ENCODE measurements at places on chromosomes 6 and 20. TPM values are rescaled to one million over a fixed set of nuclear protein-coding genes. Genes with fewer than 3 reads are reported as not detected.
A peak's percentile ranks its signal among the peaks of the same experiment; 100 is the strongest.

The WFDC13 gene
- total RNA-seq, result not detected

The LAMA4 gene
- 67.8 TPM for total RNA-seq

The IL17F gene
- not detected for total RNA-seq

The C6orf132 gene
- 41.2 TPM for total RNA-seq

The TRERF1 gene
- total RNA-seq, result 7.7 TPM

DNA sequence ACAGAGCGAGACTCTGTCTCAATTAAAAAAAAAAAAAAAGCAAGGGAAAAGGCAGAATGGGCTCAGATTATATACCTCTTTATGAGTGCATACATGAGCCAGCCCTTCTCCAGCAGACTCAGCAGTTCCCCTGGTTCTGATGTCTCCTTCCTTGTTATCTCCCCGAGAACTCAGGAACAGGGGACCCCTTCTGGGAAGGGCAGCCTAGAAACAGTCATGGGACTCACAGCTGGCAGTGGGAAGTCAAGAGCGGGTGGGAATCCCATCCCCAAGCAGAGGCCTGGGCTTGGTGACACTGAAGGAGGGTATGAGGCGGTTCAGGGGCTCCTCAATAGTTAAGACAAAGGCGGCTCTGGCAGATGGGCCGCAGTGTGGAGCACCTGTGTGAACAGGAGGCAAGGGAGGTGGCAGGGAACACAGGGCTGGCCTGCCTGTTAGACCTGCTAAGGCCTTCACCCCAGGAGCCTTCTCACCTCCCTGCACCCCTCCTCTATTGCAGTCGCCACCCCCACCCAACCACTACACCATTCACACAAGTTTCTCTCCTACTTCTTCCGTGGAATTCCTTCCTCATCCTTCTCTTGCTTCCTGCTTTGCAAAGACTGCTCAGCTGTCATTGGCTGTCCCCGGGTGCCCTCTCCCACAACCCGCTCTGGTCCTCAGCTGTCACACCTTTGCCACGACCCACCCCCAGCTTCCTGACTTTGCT lies 29.7 kb upstream of the MDFI start:
- no peak for DNase-seq

GRCh38 chr6:62345446-62345845 lies 59.4 kb upstream of the KHDRBS2 start:
- no peak for DNase-seq

DNA sequence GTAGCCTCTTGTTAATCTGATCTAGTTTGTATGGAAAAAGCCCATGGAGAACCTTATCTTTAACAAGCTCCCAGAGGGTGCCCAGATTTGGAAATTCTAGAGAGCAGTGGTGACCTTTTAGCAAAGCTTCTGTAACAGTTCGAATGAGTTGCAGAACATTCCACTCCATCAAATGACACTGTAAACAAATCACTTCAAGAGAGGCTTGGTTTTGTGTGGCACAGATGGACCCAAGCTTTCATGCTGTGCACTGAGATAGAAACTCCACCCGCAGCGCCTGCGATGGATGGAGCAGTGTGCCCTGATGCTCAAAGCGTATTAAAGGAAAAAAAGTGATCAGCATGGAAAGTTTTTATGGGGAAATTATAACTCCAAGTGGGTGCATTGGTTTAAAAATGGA lies 55.1 kb upstream of the ISM1 start:
- no peak for DNase-seq

- no peak for DNase-seq
Observed at GRCh38 chr6:32060966-32061655, 22.9 kb downstream of the CYP21A2 start.

- peak; percentile 67 for DNase-seq
Observed at GRCh38 chr6:81938014-81938856, 185.8 kb upstream of the TENT5A start.

DNA sequence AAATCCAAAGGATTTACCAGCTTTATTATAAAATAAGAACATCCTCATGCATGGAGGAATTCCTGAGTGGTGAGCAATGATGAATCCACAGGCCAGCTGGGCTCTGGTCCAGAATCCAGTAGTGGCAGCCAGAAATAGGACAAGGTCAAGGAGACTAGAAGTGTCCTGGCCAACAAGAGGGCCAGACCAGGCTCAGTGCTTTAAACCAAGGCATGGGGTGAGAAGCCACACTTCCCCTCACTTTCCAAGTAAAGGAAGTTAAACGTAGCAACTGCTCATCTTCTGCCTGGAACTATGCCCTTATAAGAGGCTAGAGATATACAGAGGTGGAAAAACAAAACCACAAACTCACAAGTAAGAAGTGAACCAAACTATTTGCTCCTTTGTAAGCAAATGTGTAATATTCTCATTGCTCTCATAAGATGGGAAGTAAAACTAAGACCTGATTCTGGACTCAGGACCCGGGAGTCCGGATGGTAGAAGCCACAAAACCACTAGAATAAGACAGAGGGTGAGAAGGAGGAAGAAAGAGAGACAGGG lies 253.2 kb downstream of the UST start:
- peak; percentile 66 for DNase-seq

- peak; percentile 79 for DNase-seq
Observed at GRCh38 chr6:170529839-170530469, 23.2 kb downstream of the PSMB1 start.

DNA sequence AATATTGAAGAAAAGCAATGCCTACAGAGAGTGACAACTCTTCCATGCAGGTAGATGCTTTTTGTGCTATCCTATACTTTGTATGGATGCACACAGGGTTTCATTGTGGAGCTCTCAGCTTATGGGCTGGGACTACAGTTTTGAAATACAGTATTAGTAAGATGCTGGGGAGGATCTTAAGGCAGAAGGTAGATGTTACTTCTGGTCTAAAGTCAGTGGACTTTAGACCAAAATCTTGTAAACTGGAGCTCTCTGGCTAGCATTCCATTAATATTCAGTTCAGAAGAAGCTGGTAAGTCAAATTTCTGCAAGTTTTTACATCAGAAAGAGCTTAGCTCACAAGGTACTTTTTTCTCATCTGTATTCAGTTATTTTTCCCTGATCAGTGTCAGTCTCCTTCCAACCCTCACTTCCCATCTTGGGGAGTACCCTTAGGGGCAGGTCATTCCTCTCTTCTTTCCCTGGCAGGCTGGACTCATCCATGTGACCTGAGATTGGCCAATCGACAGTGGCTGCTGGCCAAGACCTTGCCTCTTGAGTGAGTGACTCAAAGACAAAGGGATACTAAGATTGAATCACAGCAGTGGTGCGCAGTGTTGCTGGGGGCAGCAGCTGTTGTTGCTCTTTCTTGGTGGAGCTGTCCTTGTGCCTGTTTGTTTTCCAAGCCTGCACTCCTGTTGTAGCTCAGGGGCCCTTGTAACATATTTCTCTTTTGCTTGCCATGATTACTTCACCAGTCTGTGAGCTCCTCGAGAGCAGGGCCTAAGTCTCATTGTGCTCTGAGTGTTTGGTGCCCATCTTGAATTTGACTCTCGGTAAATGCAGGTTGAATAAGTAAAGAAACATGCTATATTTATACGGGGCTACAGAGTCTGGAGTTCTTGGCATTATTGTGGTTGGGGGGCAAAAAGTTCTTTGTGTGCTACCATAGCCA lies 2.8 kb upstream of the PHF20 start:
- peak; percentile 90 for DNase-seq

- DNase-seq, result peak; percentile 89
Observed at GRCh38 chr6:125986301-125987025, at the start of gene TRMT11. Gene TRMT11, plus strand, starts transcription at chr6:125986540. Its CDS starts 11 bp downstream, at chr6:125986551.

DNA sequence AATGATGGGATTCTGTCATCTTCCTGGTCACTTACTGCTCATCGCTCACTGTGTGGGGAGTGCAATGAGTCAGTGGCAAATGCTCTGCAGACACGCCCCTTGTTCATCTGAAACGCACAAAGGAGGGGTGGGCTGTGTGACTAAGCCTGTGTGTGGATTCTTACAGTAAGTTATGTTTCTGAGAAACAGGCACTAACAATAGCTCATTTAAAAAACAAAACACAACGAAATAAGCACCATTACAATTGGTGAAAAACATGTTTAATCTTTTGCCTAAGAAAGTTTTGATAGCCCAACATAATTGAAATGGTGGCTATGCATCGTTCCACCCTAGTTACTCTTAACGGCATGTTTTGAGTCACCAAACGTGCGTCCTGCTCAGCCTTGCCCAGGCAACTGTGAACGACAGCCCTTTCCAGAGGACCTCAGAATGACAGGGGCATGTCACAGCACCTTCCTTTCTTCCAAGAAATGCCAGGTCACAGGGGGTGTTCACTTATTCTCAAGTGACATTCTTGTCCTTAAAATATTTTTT lies 118.4 kb upstream of the SGK1 start:
- DNase-seq, result no peak

DNA sequence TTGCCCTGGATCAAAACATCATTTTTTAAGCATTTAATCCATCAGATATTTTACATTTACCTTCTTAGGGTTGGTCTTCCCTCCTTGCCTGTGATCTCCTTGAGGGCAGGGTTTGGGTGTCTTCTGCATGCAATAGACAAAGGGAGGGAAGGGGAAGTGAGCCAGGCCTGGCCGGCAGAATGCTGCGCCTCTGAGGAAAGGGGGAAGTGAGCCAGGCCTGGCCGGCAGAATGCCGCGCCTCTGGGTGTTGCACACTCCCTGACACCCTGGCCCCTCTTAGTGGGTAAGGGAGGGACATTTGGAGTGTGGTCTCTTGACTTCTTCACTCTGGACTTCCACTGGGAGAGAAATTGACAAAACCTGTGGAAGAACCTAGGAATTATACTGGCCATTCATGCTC lies 12.4 kb downstream of the PSMF1 start:
- DNase-seq, result no peak

DNA sequence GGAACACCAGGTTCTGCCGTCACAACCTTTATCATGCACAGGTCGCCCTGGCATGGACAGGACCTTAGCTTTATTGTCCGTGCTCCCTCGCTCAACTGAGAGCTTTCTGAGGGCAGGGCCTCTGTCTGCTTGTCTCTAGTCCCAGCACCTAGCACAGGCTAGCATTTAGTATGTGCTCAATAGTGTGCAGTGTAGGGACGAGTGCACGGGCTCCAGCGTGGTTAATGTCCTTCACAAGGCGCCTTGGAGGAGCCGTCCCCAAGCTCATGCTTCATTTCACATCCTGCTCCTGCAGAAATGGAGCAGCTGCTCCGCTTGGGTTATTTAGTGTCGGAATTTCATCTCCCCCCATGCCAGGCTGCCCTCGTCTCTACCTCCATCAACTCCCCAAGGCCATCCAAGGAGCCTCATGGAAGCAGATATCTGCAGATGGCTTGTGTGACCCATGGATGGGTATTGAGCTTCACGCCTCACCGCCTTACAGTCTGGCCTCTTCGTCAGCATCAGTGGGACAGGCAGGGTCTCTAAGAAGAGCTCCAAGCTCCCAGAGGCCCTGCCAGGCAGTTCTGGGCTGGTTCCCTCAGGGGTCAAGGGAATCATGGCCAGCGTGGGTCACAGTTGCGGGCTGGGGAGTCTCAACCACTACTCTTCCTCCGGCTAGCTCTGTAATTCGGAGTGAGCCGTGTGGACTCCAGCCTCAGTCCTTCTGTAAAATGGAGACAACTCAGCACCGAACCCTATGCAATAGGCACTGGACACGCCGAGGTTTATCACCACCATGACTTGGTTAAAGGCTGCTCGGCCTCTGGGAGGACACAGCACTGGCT lies 60.8 kb upstream of the APCDD1L start:
- DNase-seq, result no peak

- DNase-seq, result no peak
Observed at GRCh38 chr6:46657642-46658041, 4.9 kb downstream of the SLC25A27 start.

- DNase-seq, result no peak
Observed at GRCh38 chr6:91716361-91716760, 1129.5 kb upstream of the MAP3K7 start.

- no peak for DNase-seq
Observed at GRCh38 chr6:22001396-22002027, 295.3 kb downstream of the PRL start.

DNA sequence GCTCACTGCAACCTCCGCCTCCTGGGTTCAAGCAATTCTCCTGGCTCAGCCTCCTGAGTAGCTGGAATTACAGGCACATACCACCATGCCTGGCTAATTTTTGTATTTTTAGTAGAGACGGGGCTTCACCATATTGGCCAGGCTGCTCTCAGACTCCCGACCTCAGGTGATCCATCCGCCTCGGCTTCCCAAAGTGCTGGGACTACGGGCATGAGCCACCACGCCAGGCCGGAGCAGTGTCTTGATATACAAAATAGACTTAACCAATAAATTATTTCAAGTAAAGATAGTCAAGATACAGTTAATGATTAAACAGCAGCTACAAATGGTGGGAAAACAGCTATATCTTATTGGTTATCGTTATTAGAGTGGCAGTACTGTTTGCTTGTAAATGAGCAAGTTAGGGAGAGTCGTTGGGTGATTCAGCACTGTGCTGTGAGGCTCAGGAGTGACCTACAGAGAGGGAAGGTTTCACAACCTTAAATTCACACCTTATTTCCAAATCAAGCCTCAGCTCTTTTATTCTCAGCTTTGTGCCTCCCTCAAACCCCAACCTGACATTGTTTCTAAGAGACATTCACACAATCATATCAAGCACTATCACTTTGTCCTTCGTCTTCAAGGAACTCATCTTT lies 1128.4 kb upstream of the MAP3K7 start:
- no peak for DNase-seq

GRCh38 chr20:43151901-43152300 lies 37.8 kb downstream of the PTPRT start:
- DNase-seq, result no peak

- DNase-seq, result no peak
Observed at GRCh38 chr6:1593958-1594314, 15.8 kb upstream of the FOXC1 start.

DNA sequence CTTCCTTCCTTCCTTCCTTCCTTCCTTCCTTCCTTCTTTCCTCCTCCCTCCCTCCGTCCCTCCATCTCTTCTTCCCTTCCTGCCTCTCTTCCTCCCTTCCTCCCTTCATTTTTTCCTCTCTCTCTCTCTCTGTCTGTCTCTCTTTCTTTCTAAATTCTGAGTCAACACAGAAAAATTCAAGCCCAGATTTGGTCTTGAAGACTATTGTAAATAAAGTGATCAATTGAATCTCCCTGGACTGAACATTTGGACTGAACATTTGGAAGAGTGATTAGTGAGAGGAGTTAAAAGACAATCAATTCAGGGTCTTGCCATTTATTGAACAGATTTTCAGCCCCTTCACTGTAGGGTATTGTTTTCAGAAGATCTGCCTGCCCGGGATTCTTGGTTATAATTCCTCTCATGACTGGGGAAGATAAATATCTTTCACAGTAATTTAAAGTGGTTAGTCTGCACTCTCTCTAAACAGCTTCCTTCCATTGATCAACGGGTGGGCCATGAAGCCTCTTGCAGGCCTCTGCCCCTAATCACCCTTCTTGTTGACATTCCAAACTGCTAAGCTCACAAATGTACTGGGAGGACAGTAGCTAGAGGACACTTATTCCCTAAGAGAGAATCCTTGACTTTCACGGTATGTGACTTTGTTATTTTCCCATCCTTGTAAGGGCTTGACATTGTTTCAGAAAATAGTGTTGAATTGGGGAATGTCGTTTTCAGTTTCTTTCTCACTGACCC lies 101.7 kb upstream of the BMP2 start:
- DNase-seq, result no peak
